ENCODE measurements at places on chromosomes 3 and 15.

GRCh38 chr15:32802286-32802936 lies 84.6 kb downstream of the GREM1 start:
- DNase-seq, result no peak

- DNase-seq, result no peak
Measured at GRCh38 chr15:31131853-31132375, 30.4 kb upstream of the TRPM1 start.

GRCh38 chr15:27353856-27354255 lies 382.9 kb downstream of the GABRG3 start:
- no peak for DNase-seq

GRCh38 chr3:128411574-128412064 lies 55.1 kb downstream of the DNAJB8 start:
- no peak for DNase-seq

DNA sequence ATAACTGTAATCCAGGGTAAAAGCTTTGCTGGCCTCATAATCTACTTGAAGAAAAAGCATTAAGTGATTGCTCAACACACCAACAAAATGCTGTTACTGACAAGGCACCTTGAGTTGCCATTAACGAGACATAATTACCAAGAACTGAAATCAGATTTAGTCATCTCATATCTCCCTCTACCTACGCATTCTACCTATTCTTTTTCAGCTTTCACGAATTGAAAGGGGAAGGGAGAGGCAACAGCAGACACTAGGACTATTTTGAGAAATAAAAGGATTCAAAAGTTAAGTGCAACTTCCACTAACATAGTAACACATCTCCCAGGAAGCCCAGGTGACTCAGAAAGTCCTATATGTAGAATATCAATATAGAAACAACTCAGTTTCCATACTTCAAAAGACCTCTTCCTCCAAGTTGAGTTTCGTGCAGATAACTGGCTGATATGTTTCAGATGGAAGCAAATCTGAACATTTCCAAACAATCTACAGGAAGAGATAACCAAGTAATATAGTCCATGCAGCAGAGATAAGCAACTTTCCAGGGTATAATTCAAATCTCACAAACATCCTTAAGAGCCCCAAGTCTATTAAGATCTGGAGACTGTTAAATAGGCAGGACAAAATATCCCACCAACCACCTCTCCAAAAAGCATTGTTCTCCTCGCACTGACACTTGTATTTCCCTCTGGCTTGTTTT lies 1.9 kb downstream of the OSBPL10 start:
- no peak for DNase-seq

DNA sequence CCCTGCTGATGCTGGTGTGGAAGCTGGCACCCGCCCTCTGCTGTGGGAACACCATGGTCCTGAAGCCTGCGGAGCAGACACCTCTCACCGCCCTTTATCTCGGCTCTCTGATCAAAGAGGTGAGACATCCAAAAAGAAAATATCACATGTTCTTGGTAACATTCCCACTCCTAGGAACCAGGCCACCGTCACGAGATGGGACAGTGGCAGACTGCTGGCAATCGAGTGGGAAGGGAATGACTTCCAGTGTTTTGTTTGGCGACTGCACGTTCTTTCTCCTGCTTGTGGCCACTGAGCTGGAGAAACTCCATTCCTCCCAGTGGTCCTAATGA lies 14.3 kb downstream of the ALDH1A3 start:
- no peak for DNase-seq

- DNase-seq, result no peak
Measured at GRCh38 chr3:16084887-16085286, 89.6 kb upstream of the GALNT15 start.

- no peak for DNase-seq
Measured at GRCh38 chr3:69724722-69725435, 14.4 kb upstream of the MITF start.

DNA sequence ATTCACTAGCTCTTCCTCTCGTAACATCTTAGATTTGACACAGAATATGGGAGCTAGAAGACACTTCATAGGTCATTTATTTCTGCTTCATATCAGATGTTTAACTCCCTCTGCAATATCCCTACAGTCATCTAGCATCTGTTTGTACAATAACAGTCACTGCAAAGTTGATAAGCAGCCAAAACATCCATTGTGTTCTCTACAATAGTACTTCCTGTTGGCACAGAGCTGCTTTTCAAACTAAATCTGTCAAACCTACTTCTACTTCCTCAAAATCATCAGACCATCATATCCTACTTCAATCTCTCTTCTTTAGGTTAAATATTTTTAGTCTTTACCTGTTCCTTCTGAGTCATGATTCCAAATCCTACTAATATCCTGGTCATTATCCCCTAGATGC lies 233.2 kb downstream of the FGF12 start:
- no peak for DNase-seq

- DNase-seq, result no peak
Measured at GRCh38 chr3:157087373-157087772, 72.6 kb downstream of the CCNL1 start.

- no peak for DNase-seq
Measured at GRCh38 chr15:54660356-54660755, 536.4 kb downstream of the RSL24D1 start.

DNA sequence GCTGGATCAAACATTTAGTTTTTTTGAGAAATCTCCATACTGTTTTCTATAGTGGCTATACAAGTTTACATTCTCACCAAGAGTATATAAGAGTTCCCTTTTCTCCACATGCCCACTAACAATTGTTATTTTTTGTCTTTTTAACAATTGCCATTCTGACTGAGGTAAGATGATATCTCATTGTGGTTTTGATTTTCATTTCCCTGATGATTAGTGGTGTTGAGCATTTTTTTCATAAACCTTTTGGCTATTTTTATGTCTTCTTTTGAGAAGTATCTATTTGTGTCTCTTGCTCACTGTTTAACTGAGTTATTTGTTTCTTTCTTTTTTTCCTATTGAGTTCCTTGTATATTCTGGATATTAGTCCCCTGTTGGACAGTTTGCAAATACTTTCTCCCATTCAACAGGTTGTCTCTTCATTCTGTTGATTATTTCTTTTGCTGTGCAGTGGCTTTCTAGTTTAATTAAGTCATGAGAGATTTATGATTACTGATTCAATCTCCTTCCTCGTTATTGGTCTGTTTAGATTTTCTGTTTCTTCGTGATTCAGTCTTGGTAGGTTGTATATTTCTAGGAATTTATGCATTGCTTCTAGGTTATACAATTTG lies 6.7 kb upstream of the RNF13 start:
- DNase-seq, result no peak
